ENCODE measurements at places on chromosomes 2 and 18.
A peak's percentile ranks its signal among the peaks of the same experiment; 100 is the strongest.

DNA sequence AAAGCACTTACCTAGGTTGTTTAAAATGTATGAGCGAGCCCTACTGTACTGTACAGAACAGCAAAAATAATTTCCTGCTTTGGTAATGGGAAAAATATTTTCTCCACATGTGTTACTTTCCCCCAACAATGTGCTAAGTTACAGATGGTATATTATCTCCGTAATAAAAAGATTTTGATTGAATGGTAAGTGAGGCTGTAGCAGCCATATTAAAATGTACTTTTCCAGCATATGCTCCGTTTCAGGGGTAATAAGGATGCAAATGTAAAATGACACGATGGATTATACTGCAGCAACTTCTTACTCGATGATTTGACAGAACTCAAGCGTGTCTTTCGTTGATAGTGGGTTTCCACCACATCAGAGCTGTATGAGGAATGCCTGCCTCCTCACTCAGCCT, 50.5 kb downstream of the OSBPL6 start:
- no peak for DNase-seq

DNA sequence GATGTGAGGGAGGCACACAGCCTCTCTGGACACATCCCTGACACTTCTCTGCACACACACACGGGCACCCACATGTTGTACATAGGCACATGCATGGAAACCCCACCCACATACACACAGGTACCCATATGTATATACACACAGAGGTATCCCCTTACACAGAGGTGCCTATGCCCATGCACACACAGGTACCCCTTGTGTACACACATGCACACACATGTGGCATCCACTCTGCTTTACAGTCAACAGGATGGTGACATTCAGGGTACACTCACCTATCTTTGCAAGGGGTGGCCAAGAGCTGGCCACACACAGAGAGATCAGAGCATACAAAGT, 59.5 kb downstream of the FAM168B start:
- DNase-seq, result no peak

DNA sequence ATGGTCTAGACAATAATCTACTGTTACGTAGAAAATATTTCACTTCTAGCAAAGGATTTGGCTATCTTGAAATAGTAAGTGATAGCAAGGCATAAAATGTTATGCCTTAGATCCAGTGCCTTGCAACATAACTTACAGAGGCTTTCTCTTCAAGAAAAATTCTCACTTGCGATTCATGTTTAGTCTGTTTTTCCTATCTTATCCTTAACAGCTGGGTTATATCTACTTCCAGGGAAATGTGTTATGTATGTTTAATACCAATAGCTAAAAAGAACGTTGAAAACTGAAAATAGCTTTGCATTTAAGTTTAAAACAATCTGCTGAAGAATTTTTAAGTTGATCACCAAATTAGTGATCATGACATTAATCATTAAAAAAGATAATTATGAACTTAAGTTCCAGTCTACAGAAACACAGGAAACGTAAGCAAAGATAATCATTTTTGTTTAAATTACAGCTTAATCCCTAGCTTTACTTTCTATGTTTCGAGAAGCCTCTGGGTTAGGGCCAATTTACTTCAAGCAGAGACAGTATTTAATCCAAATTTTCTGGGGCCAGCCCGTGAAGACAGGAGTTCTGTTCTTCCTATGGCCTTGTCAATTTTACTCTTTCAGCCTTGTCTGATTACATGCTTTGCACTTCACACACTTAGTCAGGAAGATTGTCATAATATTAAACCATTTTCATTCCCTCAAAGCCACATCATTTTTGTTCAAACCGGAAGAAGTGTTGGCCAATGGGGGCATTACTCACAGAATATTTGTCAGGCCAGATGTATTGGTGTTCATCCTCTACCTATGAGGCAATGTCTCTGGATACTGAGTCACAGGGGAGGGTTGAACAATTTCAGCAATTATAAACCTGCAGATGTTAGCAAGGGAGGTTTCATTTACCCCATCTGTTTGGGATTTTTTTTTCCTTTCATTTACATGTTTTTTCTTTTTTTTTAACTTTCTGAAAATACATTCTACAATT, 1132.9 kb upstream of the ZEB2 start:
- peak; percentile 18 for DNase-seq

GRCh38 chr2:169891593-169892298, 64.5 kb downstream of the UBR3 start:
- no peak for DNase-seq

Data from amniotic stem cell (primary cell).